CD4-positive, alpha-beta T cell treated with Interleukin-4 for 4 hours (primary cell): ENCODE measurements at places on chromosomes 4 and X.

GRCh38 chrX:129779747-129780146, at the start of gene SASH3:
SASH3 (plus strand) TSS chrX:129779949; CDS start chrX:129780098, 149 bp downstream.
- DNase-seq: peak; percentile 68

DNA sequence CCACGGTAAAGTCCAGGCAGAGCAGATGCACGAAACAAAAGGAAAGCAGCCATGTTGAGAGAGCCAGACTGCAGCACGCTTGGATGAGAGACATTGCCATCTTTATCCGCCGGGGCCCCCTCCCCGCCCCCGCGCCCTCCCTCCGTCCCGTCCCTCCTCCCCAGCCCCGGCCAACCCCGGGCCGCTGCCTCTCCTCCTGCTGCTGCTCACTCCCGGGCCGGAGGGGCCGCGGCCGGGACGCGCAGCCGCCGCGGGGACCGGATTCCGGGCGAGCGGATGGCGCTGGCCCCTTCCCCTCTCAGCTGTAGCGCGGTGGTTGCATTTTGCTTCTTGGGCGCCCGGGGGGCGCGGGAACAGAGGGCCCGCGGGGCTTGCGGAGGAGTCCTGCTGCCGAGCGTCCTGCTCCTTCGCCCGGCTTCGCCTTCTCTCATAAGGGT, 542 bp downstream of the RNF150 start:
- no peak for DNase-seq

DNA sequence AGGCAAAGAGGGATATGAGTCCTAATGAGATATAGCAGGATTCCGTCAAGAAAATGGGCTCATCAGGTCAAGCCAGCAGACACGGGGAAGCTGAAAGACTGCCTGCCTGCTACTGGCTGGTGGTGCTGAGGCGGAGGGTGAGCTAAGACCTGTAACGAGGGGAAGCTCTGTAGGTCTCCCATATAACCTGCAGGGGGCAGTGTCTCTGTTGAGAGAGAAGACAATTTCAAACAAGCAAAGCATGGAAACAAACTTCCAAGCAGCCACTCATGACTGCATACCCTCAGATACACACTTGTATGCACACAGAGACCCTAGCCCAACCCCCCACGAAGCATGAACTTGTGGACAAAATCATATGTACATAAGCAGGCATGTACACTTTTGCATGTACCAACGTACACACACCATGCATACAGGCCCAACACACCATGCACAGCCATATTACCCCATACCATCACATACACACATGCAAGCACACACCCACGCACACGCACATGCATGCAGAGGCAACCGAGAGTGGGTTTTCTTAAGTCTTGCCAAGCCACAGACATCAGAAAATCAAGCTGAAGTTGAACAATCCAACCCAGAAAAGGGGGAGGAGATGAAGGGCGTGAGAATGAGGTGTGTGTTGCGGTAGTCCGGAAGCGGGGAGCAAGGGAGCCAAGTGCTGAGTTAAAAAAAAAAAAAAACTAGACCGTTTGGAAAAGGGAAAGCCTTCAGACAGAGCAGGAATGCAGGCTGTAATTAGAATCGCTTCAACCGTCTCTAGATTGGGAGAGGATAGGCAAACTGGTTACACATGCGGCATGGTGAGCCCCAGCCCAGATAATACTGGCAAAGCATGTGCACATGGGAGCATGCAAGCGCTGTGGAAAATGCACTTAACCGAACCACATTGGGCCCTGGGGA, 71.0 kb downstream of the PJA1 start:
- peak; percentile 28 for DNase-seq

DNA sequence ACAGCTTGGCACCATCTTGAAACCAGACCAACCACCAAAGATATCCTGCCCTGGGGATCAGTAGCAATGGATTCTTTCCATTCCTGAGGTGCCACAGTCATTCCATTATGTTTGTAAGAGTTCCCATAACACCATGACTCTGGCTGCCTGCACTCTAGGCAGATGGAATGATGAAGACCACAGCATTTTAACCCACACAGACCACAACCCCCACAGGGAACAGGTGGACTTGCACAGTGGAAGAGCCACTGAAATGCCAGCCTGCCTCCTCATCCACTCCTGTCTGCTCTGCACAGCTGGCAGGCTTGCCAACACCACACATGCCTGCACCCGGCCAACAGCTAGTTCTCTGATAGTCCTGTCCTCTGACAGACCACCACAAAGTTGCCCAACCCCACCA, 2362.2 kb upstream of the AGA start:
- no peak for DNase-seq

- no peak for DNase-seq
These were observed 34.1 kb downstream of the TNIP2 start for GRCh38 chr4:2722033-2722432.

DNA sequence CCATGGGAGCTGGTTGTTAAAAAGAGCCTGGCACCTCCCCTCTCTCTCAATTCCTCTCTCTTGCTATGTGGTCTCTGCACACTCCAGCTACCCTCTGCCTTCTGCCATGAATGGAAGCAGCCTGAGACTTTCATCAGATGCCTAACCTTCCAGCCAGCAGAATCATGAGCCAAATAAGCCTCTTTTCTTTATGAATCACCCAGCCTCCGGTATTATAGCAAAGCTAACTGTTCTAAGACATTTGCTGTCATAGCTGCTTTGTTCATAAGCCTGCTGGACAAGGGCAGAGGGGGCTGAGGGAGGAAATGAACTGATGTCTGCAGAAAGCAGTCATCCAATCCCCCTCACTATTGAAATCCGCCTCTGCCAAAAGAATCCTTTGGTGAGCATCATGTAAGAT, 196.7 kb downstream of the ZNF330 start:
- DNase-seq: no peak

GRCh38 chrX:46294234-46294633, 251.0 kb downstream of the ZNF674 start:
- DNase-seq: no peak

DNA sequence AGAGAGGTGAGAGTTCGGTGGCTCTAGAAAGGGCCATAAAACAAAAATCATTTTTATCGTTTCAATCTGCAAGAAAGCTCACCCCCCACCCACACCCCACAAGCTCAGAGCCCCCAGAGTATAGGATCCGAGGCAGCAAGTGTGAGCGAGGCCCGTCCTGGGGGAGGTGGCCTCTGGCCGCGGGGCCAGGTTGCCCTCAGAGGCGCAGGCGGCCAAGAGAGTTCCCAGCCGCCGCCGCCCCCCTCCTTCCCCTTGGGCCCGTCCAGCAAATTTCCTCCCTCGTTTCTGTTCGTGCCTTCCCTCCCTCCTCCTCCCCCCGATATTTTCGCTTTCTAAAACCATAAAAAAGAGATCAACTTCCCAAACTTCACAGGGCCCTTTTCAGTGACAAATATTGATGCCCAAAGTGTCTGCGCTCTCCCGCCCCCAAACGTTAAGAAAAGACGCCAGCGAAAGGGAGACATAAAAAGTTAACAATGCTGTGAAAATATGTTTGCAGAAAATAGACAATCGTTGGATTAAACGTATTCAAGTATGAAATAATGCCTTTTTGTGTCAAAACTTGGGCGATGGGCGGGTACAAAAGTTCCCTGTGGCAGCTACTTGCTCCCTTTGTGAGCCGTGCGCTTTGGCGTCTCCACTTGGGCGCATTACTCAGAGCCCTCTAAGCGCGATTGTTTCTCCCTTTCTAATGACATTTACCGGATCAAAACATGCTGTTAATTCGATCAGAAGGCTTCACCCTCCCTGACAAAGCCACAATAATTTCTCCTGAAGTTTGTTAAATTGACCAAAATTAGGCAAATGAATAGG, 1.1 kb upstream of the HELT start:
- no peak for DNase-seq

DNA sequence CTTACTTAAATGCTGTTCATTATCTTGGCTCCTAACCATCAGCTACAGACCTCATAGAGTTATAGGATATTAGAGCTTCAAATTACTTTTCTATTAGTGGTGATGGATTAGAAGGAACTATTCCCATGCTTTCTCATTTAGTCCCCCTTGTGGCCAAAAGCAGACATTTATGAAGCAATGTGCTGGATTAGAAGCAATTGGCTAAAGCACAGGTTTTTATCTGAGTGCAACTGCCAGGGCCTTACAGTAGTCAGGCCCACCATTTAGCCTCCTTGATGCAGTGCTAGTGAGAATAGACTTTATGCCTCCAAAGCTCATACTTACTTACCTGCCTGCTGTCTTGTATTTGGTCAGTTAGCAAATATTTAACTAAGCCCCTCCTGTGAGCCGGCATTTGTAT, 93.0 kb downstream of the TSPAN7 start:
- DNase-seq: no peak

DNA sequence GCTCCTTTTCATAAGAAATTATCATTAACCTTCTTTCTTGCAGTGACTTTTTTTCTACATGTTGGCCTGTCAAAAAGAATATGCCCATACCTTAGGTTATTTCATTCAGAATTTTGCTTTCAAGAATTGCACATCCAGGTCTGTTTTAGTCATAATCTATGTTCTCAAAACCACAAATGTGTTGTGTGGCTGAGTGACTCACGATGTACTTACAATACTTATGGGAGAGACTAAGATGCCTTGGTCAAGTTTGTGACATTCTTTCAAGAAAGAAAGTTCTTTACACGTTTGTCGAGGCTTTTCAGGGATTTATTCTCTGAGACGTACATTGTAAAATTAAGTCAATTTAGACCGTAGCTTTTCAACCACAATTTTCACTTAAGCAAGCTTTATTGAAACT, 396.7 kb downstream of the FSTL5 start:
- no peak for DNase-seq

DNA sequence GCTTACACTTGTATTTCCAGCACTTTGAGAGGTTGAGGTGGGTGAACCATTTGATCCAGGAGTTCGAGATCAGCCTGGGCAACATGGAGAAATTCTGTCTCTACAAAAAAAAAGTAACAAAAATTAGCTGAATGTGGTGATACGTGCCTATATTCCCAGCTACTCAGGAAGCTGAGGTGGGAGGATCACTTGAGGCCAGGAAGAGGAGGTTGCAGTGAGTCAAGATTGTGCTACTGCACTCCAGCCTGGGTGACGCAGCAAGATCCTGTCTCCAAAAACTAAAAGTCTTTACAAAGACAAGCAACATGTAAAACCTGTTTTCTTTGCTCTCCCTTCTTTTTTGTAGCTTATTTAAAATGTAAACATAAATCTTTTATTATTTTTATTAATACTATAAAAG, 1156.1 kb downstream of the FAT4 start:
- no peak for DNase-seq

DNA sequence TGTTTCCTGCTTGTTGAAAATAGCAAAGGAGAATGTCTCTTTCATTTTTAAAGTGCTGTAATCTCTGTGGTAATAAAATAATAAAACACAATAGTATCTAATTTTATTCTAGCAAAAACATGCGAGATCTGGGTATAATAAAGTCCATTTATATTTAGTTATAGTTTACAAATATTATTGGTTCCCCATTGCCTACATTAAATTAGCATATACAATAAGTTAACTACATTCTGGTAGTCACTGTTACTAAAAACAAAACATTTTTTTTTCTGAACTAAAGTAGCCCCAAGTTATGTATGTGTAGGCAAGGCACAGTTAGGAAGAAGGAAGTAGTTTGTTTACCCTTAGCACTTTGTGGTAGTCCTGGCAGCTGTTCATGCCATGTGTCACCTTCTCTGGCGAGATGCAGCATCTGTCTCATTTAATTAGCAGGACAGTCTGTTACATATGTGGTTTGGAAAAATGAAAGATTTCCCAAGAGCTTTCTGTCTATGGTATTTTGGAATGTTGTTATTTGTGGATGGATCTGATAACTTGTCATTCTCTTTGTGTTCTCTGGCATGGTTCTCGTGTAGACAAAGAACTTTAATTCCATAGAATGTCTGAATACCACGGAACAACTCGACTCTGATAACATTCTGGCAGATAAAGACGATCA, 231.3 kb upstream of the PITX2 start:
- DNase-seq: no peak

DNA sequence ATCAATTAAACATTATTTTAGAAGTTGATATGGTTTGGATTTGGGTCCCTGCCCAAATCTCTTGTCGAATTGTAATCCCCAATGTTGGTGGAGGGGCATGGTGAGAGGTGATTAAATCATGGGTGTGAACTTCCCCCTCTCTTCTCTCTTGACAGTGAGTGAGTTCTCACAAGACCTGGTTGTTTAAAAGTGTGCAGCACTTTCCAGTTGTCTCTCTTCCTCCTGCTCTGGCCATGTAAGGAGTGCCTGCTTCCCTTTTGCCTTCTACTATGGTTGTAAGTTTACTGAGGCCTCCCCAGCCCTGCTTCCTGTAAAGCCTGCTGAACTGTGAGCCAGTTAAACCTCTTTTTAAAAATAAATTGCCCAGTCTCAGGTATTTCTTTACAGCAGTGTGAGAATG, 141.4 kb downstream of the GALNTL6 start:
- DNase-seq: no peak

GRCh38 chrX:12567857-12568256, 223.4 kb upstream of the PRPS2 start:
- no peak for DNase-seq
